ENCODE measurements at places on chromosomes 13 and 19.

- no peak for DNase-seq
These were observed 50.2 kb downstream of the PEPD start for GRCh38 chr19:33471111-33471996.

DNA sequence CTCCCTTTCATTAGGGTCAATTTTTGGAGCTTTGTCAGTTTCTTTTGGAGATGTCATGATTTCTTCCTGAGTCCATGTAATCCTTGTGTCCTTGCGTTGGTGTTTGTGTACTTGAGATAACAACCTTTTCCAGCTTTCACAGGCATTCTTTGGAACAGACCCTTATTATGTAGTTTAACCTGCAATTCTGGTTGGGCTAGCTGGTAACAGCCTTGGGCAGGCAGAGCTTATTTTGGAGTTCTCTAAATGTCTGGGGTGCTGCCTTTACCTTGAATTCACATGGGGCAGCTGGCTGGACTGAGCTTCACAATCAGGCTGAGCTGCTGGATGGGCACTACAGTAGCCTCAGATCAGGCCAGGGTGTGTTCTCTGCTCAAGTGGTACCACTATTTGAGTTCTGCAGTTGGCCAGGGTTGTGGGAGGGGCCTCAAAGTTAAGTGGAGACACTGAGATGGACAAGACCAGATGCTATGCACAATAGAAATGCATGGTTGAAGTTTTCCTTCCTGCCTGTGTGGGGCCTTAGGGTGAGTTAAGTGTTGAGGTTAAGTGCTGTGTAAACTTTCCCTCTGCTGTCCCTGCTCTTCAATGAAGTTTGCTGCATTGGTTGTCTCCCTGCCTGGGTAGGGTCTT lies 277.3 kb downstream of the ATP8A2 start:
- no peak for DNase-seq

GRCh38 chr19:45168767-45169351 lies 8.1 kb upstream of the NKPD1 start:
- no peak for DNase-seq

DNA sequence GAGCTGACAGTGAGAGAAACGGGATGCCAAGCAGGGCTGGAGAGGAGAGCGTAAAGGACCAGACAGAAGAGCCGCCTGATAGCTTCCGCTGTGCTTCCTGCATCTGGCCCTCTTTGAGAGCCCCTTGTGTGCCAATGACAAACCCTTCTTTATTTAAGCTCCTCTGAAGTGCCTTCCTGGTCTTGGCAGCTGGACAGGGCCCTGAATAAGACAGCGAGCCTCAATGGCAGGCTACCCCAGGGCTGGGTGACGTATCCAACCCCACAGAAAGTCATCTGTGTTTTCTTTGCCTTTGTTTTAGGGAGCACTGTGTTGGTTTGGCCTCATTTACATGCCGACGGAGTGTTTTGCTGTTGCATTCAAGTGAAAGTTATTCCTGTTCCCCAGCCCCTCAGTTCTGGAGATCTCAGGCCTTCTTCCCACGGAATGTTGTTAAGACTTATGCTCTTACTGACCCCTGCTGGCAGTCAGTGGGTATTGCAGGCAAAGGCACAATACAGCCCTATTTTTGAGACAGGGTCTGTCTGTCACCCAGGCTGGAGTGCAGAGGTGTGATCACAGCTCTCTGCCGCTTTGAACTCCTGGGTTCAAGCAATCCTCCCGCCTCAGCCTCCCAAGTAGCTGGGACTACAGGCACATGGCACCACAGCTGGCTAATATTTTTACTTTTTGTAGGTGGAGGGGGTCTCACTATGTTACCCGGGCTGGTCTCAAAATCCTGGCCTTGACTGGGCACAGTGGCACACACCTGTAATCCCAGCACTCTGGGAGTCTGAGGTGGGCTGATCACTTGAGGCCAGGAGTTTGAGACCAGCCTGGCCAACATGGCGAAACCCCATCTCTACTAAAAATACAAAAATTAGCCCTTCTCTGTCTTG lies 16.8 kb downstream of the CCL25 start:
- DNase-seq, result no peak

GRCh38 chr13:34762312-34762711 lies 179.8 kb upstream of the NBEA start:
- DNase-seq, result no peak

- DNase-seq, result no peak
These were observed 69.5 kb downstream of the SPACA7 start for GRCh38 chr13:112445411-112446271.

DNA sequence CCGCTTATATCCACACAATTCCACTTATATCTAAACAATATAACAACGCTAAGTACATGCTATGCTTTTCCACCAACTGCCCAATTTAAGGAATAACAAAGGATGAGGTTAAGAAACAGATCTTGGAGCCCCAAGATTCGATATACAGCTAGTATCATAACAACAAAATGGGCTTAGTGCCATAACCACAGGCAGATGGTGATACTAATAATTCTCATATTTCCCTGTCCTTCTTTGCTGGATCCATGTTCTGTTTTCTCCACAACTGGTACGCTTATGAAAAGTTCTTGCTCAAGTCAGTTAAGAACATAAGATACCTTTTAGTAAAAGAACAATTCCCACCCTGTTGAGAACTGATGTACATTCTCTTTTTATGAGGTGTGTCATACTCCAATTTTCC lies 33.9 kb downstream of the CAB39L start:
- DNase-seq, result no peak

DNA sequence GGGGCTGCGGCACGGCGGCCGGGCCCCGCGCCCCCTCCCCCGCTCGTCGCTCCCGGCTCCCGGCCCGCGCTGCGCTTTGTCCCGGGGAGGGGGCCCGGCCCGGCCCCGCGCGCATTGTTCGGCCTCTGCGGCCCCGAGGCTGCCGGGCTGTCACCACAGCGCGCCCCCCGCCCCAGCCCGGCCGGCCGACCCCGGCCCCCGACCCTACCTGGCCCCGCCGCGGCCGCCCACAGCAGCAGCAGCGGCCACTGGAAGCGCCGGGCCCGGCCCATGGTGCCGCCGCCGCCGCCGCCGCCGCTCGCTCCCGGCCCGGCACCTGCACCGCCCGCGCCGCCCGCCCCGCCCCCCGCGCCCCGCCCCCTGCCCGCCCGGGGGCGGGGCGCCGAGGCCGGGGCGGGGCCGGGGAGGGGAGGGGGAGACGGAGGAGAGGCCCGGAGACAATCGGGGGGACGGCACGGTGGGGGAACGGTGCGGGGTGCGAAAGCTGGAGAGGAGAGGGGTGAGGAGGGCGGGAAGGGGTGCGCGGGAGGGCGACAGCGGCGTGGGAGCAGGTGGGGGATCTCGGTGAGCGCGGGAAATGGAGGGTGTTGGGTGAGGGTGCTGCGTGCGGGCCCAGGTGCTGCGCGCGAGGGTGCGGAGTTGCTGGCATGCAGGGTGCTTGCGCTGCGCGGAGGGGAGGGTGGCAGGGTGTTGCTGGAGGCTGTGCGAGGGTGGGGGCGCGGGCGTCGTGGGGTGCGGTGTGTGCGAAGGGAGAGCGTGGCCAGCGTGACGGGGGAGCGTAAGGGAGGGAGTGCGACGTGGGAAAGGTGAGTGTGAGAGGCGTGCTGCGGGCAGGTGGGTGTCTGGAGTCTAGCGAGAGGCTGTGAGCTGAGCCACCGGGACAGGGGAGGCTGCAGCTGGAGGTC lies at the start of gene CADM4:
Gene CADM4, minus strand, starts transcription at position 332 of the 905 bp plus-strand sequence. Its CDS starts 60 bp downstream, at position 272.
- peak; percentile 42 for DNase-seq

DNA sequence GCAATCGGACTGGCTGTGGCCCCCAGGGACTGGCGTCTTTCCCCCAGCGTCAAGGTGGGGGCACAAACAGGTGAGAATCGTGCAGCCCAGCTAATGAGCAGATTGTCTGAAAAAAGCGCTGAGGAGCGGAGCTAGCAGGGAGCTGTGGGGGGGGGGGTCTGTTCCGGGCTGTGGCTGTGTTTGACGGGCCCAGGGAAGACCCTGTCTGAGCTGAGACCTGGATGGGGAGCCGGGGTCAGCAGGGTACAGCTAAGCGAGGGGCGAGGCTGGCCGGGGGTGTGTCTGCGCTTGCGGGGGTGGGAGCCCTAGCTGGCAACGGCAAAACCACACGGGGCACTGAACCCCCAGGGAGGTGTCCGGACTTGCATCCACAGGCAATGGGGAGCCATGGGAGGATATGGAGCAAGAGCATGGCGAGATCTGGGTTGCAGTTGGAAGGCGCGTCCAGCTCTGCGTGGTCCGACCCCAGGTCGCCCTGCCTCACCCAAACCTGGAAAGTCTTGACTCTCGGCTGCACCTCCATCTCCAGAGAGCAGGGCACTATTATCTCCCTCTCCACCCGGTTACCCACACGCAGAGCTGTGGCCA lies 4.6 kb downstream of the LINGO3 start:
- no peak for DNase-seq

GRCh38 chr13:27151798-27152599 lies 19.6 kb downstream of the USP12 start:
- no peak for DNase-seq

DNA sequence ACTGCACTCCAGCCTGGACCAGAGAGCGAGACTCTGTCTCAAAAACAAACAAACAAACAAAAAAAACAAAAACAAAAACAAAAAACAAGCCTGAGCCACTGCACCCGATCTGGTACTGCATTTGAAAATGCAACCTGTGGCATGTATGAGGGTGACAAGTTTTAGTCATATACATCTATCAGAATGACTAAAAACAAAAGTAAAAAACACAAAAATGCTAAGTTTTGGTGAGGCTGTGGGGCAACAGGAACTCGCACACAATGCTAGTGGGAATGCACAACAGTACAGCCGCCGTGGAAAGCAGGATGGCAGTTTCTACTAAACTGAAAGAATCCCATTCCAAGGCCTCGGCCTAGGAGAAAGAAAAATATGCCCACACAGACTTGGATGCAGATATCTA lies 7.8 kb downstream of the EBPL start:
- DNase-seq, result no peak

DNA sequence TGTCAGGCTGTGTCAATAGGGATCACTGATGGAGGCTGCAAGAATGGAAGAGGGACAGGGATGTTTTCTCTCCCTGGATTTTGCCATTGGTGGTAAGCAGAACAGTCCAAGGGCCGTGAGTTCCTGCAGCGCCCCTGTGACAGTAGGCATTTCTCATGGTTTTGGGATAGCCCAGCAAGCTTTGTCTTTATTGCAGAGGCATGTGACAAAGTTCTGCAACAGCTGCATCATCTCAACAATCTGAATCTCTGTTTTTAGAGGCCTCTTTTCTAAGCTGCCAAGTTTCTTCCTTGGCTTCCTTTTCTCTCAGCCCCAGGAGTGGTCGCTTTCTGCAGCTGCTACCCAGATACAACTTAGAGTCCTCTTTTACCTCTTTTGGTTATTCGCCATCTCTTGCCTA lies 95.7 kb upstream of the TSHZ3 start:
- no peak for DNase-seq

DNA sequence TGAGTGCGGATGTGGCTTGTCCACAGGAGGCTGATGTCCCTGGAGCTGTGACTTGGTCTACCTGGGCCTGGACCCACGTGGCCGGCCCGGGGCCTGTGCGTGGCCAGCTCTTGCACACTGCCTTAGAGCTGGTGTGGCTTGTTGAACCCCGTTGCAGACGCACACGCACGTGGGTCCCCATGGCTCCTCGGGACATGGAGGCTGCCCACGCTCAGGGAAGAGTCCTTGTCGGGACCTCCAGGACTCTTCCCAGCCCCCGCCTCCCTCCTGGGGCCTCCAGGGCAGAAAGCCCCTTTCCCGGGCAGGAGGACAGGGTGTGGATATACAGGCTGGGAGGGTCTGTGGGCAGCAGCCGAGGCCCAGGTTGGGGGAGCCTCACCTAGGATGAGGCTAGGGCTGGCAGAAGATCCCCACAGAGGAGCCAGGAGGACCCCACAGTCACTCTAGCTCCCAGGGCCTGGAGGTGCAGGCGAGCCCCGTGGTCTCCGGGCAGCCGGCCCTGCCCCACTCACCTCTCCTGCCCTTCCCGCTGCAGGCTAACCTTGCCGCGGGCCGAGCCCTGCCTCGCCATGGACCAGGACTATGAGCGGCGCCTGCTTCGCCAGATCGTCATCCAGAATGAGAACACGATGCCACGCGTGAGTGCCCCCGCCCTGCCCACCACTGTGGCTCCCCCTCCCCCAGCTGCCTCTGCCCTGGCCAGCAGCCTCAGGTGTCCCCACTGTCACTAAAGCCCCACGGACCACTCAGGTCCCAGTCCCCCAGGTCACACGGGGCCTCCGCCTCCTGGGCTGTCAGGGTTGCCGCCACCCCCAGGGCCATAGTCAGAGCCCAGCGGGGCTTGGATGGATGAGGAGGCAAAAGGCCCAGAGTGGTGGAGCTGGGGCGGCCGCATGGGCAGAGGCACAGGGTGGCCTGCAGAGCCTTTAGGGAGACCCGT lies 16.3 kb upstream of the TEKTIP1 start:
- DNase-seq, result no peak

- DNase-seq, result no peak
These were observed 9.5 kb downstream of the SNRNP70 start for GRCh38 chr19:49094505-49095482.

DNA sequence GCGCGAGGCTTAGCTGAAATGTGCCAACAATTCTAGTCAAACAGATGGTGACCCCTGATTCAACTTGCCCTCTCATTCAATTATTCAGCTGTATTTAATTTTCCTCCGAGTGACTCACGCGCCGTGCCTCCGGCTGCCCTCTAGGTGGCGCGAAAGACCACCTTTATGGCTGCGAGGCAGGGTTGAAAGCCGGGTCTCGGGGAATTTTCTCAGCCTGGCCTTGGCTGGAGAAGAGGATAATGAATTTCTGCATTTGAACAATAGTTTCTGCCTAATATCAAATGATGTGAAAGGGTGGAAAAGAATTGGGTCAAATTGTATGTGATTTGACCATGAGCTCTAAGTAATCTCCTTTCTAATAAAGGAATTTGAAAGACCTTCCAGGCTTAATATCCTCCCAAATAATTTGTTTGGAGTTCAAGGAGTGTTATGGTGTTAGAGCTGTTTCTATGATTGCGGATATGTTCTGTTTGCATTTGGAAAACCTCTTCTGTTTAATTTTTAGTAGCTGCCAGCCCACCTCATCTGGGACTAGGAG lies 310.9 kb downstream of the ZNF536 start:
- peak; percentile 25 for DNase-seq

GRCh38 chr13:36193151-36193855 lies 21.1 kb downstream of the SOHLH2 start:
- no peak for DNase-seq

- DNase-seq, result no peak
These were observed 275.2 kb upstream of the GPC6 start for GRCh38 chr13:92951273-92951890.

GRCh38 chr13:110885966-110886869 lies 28.7 kb downstream of the ANKRD10 start:
- DNase-seq, result no peak

DNA sequence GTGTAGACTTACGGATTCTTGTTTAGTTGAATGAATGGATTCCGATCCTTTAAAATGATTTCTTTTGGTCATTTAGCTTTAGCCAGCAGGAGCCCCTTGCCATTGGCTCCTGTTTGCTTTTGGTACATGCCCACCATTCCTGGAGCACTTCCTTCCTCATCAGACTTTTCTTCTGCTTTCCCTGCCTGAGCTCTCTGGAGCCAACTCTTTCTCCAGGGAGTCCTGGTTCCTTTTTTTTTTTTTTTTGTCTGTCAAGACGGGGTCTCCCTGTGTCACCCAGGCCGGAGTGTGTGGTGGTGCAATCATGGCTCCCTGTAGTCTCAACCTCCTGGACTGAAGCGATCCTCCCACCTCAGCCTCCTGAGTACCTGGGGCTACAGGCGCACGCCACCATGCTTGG lies 37.8 kb downstream of the SMARCA4 start:
- DNase-seq, result no peak

Measured in NCI-H774 (cell line).